Activated CD8-positive, alpha-beta memory T cell treated with anti-CD3 and anti-CD28 coated beads for 1 hour (primary cell): ENCODE measurements at places on chromosomes 3 and 15.

DNA sequence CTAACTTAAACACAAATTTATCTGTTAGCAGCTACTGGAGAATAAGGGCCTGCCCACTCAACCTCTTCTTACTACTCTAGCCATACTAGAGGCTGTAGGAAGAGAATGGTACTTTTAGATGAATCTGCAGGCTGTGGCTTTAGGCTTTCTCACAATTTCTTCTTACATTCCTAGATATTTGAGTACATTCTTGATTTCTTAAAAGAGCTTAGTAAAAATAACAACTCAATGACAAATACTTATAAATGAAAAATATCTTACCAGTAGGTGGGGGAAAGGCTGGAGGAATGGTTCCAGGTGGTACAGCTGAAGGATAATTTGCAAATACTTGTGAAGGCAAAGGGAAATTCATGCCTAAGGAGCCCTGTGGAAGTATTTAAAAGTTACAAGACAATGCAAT is 92.9 kb upstream of the GK5 start:
- no peak for DNase-seq

DNA sequence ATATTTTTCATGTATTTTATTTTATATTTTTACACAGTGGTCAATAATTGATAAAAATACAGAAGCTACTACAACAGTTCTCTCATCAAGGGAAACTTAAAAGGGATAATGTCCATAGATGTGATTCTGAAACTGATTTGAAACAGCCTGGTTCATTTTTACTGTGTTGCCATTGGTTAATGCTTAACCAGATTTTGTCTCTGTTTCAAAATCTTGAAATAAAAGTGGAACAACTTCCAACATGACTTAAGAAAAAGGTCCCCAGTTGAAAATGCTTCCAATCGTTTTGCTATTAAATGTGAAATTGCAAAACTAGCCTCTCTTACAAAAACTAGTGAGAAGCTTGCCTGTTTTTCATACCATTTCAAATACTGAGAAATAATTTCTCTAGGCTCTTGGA is 240.7 kb downstream of the LPP start:
- no peak for DNase-seq

DNA sequence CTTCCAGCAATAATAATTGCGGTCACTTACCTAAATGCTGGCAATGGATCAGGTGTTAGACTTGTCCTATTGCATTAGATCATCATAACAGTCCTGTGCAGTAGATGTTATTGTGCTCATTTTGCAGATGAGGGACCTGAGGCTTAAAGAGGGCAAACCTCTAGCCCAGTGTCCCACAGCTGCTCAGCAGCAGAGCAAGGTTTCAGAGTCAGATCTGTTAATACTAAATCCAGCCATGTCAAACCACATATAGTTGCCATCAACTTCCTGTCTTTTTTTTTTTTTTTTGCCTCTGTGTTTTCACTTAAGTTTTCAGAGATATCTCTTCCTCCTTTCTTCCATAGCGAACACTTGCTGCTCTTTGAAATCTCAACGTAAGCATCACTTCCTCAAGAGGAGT is 12.1 kb downstream of the FEZF2 start:
- no peak for DNase-seq

GRCh38 chr3:49017971-49018706 is at the start of gene DALRD3:
Gene DALRD3 (minus strand): TSS chr3:49018580. CDS start chr3:49018564, 16 bp downstream.
- peak; percentile 36 for DNase-seq

- DNase-seq, result no peak
These were observed 2.5 kb upstream of the GPR176 start for GRCh38 chr15:39922462-39923092.

DNA sequence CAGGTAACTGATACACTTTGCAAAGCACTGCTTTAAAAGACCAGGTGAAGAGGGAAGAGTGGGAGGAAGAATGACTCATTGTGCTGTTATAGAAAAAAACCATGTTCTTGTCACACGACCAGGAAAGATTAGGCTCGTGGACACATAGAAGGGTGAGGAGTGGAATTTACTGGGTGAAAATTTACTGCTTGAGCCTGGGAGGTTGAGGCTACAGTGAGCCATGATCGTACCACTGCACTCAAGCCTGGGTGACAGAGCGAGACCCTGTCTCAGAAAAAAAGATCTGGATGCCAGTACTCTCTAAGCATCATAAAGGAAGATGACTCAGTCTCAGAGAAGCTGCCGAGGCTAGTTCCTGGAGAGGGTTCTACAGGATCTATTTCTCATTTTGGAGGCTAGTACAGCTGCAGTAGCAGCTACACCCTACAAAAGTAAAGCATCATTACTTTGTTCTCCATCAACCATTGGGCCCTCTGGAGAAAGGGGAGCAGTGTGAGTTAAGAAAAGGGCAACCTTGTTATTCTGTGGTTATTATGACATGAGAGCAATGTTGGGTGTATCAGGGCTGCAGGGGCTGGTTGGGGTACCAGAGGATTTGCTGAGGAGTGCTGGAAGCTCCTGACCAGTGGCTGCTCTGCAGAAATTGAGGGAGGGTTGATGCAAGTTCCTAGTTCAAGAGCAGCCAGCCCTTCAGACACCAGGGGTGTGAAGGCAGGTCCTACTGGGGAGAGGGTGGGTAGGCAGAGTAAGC is 75.4 kb downstream of the CMTM8 start:
- DNase-seq, result no peak

GRCh38 chr15:90915808-90916440 is 12.8 kb downstream of the MAN2A2 start:
- no peak for DNase-seq

DNA sequence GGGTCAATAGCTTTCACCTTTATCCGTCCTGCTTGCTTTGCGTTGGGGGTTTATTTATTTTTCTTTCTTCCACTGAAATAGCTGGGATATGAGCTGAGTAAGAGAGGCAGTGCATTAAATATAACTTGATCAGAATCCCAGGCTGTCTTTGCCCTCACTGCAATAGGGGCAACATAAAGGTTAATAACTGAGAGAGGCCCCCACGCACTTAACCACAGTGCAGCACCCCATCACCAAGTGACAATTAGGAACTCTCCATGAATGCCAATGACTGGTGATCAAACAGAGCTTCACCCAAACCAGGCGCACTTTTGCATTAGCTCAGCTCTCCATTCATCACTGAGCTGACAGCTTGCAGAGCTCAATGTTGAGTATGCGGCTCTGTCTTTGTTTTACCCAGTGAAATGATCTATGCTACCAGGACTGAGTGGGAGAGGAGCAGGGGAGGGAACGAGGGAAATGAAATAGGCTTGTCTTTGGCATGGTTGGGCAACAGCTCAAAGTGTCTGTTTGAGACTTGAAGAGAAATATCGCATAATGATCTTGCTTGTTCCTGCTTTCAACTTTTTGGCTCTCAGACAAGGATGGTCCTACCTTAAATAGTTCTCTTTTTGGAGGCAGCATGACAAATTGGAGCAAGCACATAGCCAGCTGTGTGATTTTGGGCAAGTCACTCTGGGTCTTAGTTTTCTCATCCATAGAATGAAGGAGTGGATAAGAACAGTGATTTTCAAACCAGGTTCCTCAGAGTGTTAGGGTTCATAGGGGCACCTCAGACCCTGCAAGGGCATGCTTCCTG is 14.5 kb upstream of the GLCE start:
- no peak for DNase-seq

GRCh38 chr3:94862703-94863102 is 799.8 kb downstream of the NSUN3 start:
- no peak for DNase-seq

GRCh38 chr3:78798266-78798832 is 969.4 kb downstream of the ROBO1 start:
- DNase-seq, result no peak
